ENCODE measurements at places on chromosomes 5 and 9.

DNA sequence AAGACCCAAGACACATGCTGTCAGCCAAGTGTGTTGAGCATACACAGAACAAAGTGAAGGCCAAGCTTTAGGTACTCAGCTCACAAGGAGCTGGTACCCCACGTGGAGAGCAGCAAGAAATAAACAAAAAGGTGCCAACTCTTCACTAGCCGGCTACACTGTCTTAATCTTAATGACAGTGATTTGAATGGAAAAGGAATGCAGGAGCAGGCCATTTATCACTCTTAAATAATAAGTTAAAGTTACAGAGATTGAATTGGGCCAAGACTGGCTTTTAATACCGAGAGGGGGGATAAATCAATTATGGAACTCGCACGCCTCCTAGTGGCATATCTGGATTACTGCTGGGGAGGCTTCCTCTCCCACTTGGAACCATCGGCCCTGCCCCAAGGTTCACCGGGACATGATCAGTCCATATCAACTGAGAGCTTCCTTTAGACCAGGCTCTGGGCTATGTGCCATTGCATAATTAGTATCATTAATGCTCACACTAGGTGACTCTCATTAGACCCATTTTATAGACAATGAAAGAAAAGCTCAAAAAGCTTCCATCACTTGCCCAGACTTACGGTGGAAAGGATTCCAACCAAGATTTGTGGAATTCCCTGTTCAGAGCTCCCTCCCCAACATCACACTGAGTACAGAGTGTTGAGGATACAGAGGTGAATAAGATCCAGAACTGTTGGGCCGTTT, 94.0 kb downstream of the ACTL7B start:
- peak; percentile 67 for DNase-seq

DNA sequence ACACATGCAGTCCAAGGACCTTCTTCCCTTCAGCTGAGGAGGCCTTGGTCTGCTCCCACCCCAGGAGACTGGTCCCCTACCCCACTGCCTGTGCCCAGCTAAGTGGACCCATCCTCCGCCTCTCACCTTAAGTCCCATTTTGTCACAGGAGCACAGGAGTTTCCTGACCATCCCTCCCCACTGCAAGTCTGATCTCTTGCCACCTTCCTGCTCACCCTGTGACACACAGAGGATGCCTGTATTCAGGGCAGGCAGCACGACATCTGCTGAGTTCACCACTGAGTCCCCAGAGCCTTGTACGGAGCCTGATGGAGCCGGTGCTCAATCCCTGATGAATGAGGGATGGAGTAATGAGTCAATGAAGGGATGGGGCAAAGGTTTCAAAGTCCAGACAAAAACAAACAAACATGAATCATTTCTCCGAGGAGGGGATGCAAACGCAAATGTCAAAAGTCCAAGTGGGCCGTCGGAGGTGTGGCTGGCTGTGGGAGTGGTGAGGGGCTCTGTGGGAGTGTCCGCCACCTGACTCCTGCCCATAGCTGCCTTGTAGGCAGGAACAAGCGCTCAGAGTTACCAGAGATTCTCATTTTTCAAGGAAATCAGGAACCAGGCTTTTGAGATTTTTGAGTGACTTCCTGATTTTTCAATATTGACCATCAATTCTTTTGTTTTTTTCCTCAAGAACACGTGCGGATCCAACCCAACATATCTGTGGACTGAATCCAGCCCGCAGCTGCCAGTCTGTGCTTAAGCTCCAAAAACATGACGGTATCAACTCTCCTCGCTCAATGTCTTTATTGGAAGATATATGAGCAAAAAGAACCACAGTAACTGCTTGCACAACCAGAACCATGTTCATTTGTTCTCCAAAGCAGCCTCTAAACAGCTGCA, 4.4 kb downstream of the RAPGEF1 start:
- no peak for DNase-seq

DNA sequence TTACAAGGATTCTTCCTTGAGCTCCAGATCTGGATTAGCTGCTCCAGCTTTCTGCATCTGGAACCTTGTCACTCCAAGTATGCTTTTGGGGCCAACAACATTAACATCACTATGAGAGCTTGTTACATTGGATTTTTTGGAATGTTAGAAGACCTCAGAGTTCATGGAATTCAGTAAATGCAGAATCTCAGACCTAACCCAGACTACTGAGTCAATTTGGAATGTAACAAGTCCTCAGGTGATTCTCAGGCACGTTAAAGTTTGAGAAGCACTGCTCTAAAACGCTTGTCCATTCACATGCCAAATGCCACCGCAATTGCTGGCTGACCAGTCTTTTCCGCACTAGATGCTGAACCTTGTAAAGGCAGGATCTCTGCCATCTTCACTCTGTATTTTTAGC, 251.4 kb upstream of the TRIM32 start:
- peak; percentile 20 for DNase-seq

DNA sequence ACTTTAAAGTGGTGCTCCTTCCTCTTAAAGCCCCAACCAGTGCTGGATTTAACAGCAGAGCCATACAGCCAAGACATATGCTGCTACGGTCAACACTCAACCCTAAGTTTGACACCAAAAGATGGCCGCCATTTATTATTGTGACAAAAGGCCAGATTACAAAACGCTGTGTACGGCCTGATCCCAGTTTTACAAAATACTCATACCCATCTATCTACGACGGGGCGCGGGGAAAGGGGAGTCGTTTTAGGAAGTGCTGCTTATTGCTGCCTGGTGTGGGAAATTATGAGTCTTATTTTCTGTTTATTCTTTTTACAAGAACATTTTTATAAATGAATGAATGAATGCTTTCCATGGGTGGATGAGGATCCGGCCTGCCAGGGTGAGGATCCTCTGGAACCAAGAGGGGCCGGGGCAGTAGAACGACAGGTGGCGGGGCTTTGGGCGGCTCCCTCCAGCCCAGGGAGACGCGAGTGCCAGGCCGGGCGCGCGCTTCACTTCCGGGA, 457 bp upstream of the IDNK start:
- no peak for DNase-seq

DNA sequence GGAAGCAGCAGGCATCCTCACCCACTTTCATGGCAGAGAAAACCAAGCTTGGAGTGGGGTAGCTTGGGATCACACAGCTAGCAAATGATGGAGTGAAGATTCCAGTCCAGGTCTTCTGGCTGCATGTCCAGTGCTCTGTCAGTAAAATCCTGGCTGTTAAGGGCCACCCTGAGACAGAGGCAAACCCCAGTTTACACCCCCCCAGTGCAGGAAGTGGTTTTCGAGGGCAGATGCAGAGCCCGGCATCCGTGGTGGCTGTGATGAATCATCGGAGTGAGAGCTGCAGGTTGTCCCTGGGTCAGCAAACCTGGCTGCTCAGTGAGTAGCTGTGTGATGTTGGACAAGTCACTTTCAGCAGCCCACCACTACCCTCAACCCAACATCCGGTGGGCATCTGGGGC, 115.4 kb downstream of the RGS3 start:
- peak; percentile 96 for DNase-seq

- no peak for DNase-seq
Observed at GRCh38 chr5:2840372-2840915, 89.0 kb upstream of the IRX2 start.

DNA sequence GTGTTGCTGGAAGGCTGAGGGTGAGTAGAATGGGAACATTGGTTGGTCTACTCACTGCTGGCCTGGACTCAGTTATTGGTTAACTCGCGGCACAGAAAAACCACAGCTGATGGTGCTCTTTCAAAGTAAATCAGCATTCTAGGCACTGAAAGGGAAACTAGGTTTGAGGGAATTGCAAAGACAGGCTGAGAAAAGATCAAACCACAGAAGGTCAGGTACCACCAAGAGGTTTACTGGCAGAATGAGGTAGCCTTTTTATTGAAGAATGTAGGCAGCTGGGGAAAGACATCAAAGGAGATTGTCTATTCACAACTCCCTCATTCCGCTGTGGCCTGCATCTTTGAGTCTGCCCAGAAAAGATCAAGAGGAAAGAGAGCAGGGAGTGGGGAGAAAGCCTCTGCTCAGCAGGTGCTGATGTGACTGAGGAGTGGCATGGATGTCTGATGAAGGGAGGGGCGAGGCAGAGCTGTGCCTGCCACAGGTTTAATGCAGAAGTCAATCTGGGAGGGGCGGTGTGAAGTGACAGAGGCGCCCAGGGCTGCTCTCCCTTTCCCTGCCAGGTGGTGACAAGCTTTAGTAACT, 255.5 kb downstream of the MAN2A1 start:
- no peak for DNase-seq

DNA sequence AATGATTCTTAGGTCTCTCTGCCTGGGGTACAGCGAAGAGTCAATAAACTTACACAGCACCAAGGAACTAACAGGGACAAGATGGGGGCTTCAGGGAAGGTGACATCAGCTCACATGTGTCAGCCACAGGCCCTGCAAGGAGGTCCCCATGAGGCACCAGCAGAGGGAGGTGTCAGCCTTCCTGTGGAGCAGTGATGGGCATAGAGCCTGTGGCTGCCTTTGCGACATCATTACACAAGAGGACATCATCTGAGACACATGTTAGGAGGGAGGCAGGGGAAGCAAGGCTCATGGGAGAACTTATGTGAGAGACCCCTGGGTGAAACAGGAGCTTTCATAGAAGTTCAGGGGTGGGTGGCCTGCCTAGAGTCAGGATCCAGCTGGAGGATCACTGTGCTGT, 389.6 kb downstream of the SEMA5A start:
- DNase-seq = peak; percentile 70

GRCh38 chr9:14096258-14096922, 217.6 kb downstream of the NFIB start:
- peak; percentile 65 for DNase-seq

GRCh38 chr5:106140101-106140500, 1530.6 kb downstream of the EFNA5 start:
- peak; percentile 25 for DNase-seq

DNA sequence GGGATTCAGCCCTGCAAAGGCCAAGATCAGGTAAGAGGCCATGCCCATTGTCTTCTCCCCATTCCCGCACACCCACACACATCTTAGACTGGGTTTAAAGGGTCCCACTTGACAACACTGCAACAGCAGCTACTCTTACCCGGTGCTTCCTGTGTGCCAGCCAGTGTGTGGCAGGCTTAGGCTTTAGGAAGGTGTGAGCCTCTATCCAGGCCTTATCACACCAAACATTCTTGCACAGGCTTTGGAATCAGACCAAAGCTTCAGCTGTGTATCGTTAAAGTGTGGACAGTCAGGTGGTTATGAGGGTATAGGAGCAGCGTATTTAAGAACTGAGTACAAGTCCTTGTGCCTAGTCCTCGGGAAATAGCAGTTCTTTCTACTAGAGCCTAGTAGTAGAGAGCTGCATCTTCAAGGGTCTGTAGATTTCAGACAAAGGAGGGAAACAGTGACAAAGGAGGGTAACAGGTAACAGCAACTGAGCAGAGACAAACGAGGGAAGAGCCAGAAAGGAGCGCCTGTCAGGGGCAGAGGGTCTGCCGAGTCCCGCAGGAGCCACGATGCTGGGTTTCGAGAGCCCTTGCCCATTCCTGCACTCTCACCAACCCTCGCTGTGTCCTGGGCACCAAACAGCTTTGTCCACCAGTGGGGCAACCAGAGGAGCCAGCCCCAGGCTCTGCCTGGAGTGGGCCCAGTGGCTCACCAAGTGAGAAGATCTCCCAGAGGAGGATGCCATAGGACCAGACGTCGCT, 30.9 kb downstream of the CSF1R start:
- DNase-seq = no peak

DNA sequence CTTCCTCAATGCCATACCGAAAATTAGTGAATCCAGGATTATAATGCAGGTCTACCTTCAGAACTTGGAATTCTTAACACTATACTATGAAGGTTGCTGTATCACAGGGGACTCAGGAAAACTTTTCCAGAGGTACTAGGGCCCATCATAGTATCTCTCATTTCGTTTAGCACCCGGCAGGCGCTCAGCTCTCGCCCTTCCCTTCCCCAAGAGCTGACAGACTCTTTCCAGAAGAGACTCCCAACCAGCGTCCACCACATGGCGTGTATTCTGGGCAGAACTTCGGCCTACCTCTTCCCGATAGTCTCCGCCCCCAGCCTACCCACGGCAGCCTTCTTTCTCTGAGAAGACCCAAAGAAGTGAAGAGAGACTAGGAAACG, 271 bp downstream of the NOL8 start:
- DNase-seq = no peak

GRCh38 chr9:91023741-91024140, 222.1 kb downstream of the SYK start:
- no peak for DNase-seq

GRCh38 chr9:114238891-114239875, 83.7 kb upstream of the ORM1 start:
- DNase-seq = peak; percentile 83

GRCh38 chr5:99088309-99088708, 159.5 kb upstream of the CHD1 start:
- no peak for DNase-seq

- DNase-seq = no peak
Observed at GRCh38 chr5:102196481-102196880, 99.6 kb downstream of the SLCO4C1 start.

GRCh38 chr9:27394826-27395201, 97.9 kb upstream of the EQTN start:
- DNase-seq = no peak

GRCh38 chr5:159525117-159525516, 194.8 kb upstream of the IL12B start:
- peak; percentile 63 for DNase-seq

Data from fibroblast of skin of right biceps (primary cell).